ENCODE measurements at places on chromosomes 3 and 15.

DNA sequence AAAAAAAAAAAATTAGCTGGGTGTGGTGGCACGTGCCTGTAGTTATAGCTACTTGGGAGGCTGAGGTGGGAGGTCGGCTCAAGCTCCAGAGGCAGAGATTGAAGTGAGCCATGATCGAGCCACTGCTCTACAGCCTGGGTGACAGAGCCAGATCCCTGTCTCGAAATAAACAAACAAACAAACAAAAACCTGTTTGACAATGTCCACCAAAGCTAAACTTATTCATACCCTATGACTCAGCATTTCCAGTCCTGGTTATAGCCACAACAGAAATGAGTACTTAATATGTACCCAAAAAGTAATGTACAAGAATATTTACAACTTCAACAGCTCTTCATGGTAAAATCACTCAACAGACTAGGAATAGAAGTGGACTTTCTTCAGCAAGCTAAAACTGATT is 31.1 kb downstream of the SERP1 start:
- no peak for DNase-seq

GRCh38 chr3:50464569-50464968 is 38.9 kb downstream of the CACNA2D2 start:
- DNase-seq: no peak

- DNase-seq: no peak
These were observed 56.8 kb downstream of the DNAH1 start for GRCh38 chr3:52372822-52373504.

DNA sequence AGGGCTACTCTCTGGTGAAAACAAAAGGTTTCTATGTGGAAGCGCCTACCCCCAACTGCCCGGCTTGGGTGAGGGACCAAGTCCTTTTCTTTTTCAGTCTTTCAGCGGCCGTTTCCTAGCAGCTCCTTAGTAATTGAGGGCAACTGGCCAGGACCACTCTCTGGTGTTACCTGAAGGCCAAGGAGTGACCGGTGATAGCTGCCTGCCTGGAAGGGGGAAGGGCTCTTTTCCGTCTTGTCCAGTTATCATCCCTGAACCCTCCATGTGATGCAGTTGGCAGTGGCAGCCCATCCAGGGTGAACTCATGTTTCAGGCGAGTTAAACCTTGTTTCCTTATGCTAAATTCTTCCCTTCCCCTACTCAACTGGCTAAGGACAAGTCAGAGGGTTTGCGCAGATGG is 33.3 kb downstream of the RHCG start:
- no peak for DNase-seq

- no peak for DNase-seq
These were observed 49.0 kb downstream of the CCDC54 start for GRCh38 chr3:107426223-107426622.

- no peak for DNase-seq
These were observed 15.3 kb upstream of the DIS3L start for GRCh38 chr15:66278056-66278455.

- no peak for DNase-seq
These were observed 197.3 kb upstream of the HES1 start for GRCh38 chr3:193938613-193939012.

- DNase-seq: no peak
These were observed 61.0 kb downstream of the C3orf80 start for GRCh38 chr3:160286231-160286630.

DNA sequence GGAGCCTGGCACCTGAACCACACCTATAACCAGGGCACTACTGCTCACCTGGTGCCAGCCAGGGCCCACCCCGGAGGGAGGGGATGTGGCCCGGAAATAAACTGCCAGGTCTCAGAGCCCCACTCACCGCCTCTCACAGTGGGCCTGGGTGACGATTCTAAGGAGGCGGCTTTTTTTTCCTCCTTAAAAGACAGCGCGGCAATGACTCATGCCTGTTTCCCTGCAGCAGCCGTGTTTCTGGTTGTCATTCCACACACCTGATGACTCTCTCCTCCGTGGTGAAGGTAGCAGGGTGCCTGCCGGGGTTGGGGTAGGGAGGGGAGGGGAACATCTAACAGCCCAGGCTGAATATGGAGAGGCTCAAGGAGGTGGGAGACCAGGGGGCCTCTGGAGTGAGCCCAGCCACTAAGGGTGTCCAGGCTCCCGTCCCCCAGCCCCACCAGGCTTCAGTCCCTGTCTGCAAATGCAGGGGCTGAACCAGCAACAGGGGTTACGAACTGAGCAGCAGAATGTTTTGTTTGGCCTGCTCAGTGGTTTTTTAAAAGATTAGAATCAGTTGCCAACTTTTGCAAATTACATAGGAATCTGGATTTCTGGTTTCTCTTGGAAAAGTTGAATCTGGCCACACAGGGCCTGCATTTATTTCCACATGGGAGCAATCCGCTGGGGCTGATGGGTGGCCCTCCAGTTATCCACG is 127.3 kb upstream of the LINGO1 start:
- no peak for DNase-seq

DNA sequence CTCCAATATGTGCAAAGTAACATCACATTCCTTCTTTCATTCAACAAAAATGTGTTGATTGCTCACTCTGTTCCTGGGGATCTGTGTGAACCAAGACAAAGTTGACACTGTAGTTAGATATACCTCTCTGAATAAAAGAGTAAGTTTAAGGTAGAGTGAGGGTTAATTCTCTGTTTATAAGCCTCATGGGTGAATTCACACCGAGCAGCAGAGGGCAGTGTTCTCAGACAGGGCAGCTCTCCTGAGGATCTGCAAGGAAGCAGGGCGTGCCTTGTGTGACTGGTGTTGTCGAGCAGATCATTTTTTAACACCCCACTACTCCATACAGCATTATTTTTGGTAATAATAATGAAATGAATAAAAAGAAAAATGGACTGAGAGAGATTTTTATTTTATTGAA is 34.4 kb downstream of the PAQR9 start:
- DNase-seq: peak; percentile 10

DNA sequence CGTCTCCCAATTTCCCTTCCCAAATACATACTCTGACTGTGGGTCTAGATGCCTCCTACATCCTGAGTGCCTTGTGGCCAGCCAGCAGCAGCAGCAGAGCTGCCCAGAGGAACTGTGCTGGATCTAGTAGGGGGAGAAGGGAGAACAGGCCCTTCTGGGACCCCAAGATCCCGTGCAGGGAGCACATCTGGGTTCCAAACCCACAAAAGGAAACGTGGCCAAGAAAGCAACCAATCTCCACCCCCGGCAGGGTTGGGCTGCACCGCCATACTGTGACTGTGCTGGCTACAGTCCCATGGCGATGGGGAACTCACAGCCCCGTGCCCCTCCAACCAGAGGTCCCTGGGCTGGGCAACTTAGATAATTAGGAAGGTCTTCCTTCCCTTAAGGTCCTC is 86.3 kb downstream of the PPCDC start:
- DNase-seq: no peak
